ENCODE measurements at places on chromosomes 6 and 20.

DNA sequence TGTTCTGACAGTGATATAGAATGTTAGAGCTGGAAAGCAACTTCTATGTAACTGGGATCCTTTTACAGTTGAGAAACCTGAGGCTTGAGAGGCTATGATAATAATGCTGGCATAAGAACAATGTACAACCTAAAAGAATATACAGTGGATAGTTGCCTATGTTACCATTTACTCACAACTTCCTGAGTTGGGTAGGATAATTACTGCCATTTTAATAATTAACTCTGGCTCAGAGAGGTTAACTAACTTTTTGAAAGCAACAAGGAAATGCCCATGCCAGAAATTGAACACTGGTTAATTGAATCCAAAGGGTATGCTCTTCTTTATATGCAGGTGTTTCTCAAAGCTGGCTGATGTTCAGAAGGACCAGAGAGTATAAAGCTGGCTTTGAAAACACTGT lies 530.7 kb upstream of the MAP3K7 start:
- DNase-seq: no peak

DNA sequence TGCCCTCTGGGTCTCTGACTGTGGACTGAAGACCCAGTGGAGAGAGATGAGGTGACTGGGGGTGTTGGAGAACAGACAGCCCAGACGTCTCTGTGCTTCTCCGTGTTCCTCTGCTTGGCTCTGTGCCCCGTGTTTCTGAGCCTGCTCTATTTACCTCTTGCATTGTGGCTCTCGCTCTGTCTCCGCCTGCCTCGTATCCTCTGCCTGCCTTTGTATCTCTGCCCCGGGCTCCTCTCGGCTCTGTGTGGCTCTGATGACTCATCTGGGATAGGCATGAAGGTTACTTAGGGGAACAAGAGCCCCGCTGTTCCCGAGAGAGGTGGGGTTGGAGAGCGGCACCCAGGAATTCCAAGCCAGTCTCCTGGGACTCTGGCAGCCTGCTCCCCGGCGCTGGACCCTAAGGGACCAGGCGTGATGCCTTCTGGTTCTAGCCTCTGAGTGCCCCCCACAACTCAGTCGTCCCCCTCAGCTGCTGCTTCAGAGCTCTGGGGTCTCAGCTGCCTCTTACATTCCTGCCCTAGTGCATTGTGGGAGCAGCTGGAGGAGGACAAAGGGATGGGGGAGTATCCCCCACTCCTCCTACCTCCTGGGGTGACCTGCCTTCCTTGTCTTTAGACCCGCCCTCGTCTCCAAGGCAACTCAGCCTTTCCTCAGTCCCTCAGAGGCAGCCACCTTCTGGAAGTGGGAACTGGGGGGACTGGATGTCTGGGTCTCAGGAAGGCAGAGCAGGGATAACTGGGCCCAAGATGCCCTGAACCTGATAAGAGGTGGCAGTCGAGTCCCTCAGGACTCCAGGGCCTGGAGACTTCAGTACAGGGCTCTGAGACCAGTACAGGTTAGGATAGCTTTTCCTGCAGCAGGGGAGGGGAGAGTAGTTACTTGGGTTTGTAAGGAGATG lies 1.9 kb downstream of the DDR1 start:
- DNase-seq: no peak

DNA sequence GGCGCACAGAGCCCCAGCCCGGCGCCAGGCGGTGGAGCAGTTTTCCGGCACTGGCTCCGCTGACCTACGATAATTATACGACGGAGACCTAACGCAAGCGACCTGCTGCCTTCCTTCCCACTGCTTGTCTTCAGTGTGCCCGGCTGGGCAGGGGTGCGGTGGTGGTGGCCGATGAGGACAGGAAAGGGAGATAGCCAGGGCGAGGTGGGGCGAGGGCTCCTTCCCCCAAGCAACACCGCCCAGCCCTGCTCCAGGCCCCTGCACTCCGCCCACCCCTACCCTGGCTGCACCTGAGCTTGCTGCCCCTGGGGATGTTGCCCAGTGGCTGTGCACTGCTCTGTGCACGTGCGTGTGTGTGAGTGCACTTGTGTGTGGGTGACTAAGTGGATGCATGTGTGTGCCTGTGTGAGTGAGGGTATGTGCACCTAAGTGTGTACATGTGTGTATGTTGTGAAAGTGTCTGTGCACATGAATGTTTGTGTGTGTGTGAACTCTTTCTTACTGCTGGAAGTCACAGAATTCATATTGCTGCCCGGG lies 42.6 kb upstream of the IRF4 start:
- DNase-seq: no peak

DNA sequence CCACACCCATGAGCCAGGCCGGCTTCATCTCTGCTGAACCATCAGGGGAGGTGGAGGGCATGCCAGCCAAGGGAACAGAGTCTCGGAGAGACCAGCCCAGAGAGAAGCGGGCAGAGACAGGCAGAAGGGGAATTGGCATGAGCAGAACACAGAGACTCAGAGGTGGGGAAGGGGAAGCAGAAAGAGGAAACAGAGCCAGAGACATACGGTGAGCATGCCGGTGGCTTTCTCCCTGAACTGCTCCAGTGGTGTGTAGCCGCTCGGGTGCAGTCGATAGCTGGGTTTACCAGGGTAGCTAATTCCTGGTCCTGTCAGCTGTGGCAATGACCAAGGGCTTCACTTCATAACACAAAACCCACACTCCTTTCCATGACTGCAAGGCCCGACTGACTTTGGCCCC lies 83.6 kb upstream of the CCDC167 start:
- DNase-seq: no peak

DNA sequence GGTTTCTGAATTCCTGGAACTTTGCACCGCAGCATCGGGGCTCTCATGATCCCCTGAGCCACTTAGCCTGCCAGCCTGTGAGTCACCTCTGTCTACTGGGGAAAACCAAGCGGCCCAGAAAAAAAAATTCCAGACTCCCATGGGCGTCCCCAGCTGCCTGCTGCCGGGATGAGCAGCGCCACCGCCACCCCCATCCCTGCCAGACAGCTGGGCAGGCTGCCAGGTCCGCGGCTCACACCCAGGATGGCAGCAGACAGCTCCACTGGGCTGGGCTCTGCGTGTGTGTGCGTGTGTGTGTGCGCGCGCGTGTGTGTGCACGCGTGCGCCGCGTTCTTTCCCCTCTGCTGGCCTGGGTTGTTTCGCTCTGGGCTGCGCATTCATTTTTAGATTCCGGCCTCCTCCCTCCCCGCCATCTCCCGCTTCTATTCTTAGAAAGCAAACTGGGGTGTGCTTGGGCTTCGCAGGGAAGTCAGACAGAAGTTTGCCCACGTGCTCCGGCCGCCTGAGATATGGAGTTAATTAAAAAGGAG lies 38.9 kb upstream of the PMEPA1 start:
- no peak for DNase-seq

DNA sequence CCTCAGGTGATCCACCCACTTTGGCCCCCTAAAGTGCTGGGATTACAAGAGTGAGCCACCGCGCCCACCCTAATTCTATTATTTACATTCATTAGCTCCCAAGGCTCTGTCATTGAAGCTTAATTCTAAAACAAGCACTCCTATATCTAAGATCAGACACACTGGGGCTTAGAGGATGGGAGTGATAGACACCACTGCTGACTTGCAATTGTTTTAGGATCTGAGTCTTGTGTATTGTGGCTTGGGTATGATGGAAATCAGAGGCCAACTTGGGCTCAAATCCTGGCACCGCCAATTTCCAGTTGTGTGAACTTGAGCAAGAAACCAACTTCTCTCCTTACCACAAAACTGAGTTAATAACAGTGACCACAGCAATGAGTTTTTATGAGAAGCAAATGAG lies 34.7 kb downstream of the MTRES1 start:
- DNase-seq: no peak

GRCh38 chr20:13947719-13948118 lies 42.7 kb downstream of the SEL1L2 start:
- DNase-seq: no peak

GRCh38 chr20:24436160-24436559 lies 33.3 kb upstream of the SYNDIG1 start:
- DNase-seq: no peak

DNA sequence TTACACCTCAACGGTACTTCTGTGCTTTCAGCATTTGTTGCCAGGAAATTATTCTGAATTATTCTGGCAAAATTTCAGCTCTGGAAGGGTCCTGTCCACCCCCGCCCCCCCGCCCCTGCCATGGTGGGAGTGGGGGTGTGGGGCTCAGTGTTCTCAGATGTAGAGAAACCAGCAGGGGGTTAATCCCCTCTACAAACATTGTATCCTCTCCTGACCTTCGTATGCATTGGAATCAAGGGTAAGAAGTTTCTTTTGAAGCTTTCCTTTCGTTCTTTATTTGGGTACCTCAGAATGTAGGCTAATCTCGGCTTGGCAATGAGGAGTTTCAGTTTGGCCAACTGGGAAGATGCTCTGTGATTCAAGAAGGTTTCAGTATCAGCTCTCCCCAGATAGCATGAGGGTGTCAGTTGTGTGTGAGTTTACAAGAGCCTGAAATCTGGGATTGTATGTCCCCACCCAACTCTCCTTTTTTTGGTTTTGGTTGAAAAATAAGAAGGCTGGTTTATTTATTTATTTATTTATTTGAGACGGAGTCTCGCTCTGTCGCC lies 25.5 kb upstream of the OLIG3 start:
- DNase-seq: no peak

- DNase-seq: peak; percentile 80
Measured at GRCh38 chr6:137767911-137768690, 99.0 kb upstream of the TNFAIP3 start.

GRCh38 chr6:159978291-159979135 lies 9.6 kb downstream of the IGF2R start:
- DNase-seq: no peak

GRCh38 chr6:87687296-87687695 lies 14.7 kb downstream of the AKIRIN2 start:
- no peak for DNase-seq

DNA sequence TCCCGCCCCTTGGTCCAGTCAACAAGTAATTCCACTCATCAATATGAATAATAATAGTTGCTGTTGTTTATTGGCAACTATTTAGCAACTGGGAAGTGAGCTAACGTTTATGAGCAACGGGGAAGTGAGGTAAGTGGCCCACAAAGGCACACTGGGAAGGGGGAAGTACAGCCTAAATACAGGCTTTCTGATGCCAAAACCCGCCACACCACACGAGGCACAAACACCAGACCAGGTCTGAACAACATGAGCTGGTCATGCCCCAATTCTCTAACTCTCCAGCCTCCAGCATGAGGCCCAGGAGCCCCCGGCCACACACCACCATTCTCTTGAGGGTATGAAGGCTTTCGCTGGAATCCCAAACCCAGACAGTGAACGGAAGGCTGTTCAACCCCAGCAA lies 50.8 kb downstream of the PREX1 start:
- DNase-seq: no peak

DNA sequence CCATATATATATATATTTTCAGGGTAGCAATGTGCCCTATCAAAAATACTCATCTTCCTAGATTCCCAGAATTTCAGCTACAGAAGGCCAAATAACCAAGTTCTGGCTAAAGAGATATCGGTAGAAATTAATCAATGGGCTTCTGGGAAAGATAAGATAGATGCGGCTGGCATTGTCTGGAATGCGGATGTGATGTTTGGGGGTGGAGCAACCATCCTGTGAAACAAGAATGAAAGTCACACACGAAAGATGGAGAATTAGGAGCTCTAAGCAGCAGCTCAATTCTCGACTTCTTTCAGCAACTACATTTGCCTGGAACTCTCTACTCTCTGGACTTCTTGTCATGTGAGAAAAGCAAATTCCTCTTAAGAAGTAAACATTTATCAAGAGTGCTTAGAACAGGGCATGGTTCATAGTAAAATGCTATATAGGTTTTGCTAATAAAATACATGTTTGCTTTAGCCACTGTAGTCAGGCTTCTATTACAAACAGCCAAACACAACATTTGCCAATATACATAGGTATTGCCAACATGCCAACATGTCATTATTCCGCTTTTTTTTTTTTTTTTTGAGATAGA lies 90.8 kb downstream of the CLIC5 start:
- no peak for DNase-seq

GRCh38 chr6:34466242-34467185 lies 638 bp downstream of the PACSIN1 start:
- no peak for DNase-seq

GRCh38 chr20:56629464-56630085 lies 469 bp downstream of the TFAP2C start:
- DNase-seq: no peak

- no peak for DNase-seq
Measured at GRCh38 chr6:16570946-16571345, 190.3 kb downstream of the ATXN1 start.

DNA sequence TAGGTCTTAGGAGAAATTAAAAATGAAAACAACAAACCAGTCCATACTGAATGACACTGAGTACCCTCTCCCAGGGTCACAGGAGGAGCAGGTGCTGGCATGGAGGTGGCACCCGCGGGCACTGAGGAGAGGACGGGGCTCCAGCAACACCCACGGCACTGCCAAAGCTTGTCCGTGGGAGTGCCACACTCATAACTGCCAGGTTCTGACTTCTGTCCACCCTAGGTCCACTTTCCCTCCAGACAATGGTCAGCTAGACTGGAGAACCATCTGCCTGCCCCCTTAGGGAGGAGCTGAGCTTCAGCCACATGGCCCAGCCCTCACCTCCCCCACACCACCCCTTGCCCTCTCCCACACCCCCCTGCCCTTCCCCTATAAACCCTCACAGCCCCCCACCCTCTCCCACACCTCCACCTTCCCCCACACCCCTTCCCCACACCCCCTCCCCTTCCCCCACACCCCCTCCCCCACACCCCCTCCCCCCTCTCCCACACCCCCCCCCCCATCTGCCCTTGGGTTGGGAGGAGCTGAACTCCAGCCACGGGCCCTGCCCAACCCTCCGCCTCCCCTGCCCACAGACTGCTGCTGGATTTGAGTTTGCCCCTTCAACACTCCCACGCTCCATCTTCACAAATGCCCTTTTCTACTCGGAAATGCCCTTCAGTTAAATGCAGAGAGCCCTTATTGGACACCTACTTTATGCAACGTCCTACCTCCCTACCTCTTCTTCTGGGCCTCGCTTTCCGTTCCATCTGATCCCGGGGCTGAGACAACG lies 129.6 kb downstream of the TAF4 start:
- DNase-seq: no peak

- DNase-seq: no peak
Measured at GRCh38 chr20:32241807-32242206, 34.1 kb downstream of the POFUT1 start.

DNA sequence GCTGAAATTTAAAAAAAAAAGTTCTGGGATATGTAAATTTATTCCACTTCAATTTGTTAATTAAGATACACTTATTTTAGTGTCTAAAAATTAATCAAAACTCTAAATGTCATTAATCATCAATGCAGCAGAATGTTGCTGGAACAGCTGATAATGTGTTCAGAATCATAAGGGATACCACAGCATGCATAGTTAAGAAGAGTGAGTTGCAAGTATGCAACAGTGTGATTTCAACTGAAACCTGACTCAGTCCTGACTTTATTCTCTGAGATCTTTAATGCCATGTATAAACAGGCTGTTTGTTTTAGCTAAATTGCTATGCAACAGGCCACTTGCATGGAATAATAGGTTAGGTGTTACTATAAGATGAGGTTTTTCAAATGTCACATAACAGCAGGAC lies 1.4 kb downstream of the GRIK2 start:
- DNase-seq: no peak

GRCh38 chr6:150930841-150931240 lies 65.3 kb downstream of the MTHFD1L start:
- DNase-seq: no peak

All from Jurkat, Clone E6-1 (cell line).